ENCODE measurements at places on chromosomes 11 and 22. TPM values are rescaled to one million over a fixed set of nuclear protein-coding genes. Genes with fewer than 3 reads are reported as not detected.

GRCh38 chr11:12411806-12412727 lies 34.7 kb downstream of the PARVA start:
- ATAC-seq, result peak; percentile 63

GRCh38 chr11:75223954-75224643 lies 16.5 kb upstream of the TPBGL start:
- no peak for ATAC-seq

The CALCB gene
- total RNA-seq, result not detected

DNA sequence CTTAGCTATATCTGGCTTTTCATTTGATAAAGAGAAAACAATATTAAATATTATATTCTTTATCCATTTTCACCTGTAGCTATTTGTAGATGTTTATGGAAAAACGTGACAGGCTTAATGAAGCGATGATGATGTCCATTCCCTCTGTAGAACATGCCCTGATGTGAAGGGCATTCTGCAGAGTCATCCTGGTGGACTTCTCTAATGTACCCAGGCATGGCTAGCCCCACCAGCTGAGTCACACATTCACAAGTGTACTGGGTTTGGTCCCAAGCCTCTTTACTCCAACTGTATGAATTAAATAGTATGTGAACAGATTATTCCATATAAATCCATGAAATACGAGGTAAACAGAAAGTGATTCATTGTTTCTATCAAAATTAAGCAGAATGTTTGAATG lies 139.3 kb downstream of the CADM1 start:
- no peak for ATAC-seq

The ESAM gene
- total RNA-seq, result 8.5 TPM

GRCh38 chr22:49497266-49497665 lies 330.4 kb downstream of the BRD1 start:
- peak; percentile 53 for ATAC-seq

- no peak for ATAC-seq
Observed at GRCh38 chr11:108125096-108125495, 3.7 kb downstream of the ACAT1 start.

- ATAC-seq, result no peak
Observed at GRCh38 chr11:18191376-18191775, 18.7 kb downstream of the MRGPRX4 start.

The PYGM gene
- 0.44 TPM for total RNA-seq

- ATAC-seq, result peak; percentile 58
Observed at GRCh38 chr22:33337524-33337923, 279.3 kb upstream of the SYN3 start.

DNA sequence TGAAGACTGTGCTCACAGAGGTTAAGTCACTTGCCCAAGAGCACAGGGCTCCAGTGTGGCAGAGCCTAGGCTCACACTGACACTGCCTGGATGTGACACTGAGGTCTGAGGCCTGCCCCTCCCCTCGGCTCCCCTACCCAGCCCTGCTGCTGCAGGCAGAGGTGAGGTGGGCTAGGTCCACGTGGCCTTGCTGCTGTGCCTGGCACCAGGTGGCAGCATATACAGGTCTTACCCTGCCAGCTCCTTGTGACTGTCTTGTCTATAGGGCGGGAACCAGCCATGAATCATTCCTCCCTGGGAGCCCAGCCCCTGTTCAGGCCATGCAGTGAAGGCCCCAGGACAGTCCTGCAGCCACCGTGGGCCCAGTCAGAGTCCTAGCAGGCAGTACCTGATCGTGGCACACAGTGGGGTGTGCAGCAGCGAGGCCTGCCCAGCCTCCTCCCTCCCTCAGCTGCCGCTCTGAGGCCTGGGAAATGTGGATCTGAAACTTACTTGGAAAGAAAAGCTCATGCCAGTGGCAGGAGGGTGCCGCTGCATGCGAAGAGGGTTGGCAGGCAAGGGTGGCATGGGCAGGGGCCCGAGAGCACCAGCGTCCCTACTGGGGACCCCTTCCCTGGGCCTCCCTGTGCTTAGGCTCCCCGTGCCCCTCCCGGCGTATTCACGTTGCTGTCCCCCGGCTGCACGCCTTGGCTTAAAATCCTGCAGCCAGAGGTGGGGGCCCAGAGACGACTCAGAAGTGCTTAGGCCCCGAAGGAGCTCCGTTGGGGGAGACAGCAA lies 1.2 kb upstream of the CERK start:
- ATAC-seq, result peak; percentile 74

DNA sequence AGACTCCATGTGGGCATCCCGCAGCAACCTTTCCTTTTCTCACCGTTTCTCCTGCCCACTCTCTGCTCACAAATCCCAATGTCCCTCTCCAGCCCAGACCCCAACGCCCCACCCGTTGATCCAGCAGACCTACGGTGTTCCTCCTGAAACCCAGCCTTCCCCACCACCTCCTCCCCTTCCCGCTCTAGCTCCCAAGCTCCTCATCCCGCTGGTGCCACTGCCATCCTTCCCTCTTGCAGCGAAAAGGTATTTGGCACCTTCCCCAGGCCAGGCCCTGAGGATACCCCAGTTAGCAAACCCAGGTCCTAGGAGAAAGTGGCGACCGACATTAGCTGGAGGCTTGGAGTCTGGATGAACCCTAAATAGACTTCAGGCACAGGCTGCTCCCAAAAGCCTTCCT lies 84.0 kb upstream of the RTL6 start:
- no peak for ATAC-seq

- ATAC-seq, result peak; percentile 80
Observed at GRCh38 chr11:110907629-110908028, 195.4 kb upstream of the ARHGAP20 start.

- ATAC-seq, result no peak
Observed at GRCh38 chr11:32382339-32383049, 52.8 kb downstream of the WT1 start.

DNA sequence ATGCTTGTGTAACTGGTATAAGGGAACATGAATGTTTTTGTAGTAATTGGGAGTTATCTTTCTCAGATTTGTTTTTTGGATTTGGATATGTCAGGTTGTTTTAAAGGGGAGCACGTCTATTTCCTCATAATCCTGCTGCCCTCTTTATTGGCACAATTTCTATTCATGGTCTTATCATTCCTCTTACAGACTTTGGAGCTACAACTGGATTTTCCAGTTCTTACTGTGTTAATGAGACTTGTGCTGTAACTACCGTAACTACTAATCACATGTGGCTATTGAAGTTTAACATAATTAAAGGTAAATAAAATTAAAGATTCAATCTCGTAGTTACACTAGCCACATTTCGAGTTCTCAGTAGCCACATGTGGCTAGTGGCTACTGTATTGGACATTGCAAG lies 1.9 kb downstream of the FDX1 start:
- no peak for ATAC-seq

- no peak for ATAC-seq
Observed at GRCh38 chr11:124728134-124728533, 11.6 kb upstream of the NRGN start.

DNA sequence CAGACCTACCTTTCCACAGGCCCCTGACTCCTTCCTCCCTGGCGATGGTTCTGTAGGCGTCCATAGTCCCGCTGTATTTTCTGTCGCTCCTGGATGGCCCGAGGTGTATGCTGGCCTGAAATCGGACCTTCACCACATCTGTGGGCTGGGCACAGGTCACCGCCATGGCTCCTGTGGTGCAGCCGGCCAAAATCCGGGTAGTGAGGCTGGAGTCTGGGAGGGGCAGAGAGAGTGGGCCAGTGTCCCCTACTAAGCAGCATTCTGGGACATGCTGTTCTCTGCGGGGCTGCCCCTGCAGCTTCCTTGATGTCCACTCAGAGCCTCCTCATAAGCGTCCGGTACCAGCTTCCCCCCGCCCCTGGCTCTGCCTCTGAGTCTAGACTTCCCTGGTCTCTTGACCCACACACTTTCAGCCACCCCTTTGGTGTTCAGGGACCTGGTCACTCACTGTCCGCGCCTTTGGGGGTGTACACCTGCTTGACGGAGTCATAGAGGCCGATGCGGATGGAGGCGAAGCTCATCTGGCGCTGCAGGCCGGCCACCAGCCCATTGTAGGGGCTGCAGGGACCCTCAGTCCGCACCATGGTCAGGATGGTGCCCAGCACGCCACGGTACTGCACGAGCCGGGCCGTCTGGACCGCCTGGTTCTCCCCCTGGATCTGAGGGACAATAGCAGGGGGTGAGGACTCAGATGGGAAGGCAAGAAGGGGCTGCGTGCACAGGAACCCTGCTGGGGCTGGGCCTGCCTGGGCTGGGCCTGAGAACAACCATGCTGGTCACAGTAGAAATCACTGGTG lies 3.0 kb downstream of the UCP3 start:
- ATAC-seq, result no peak

- no peak for ATAC-seq
Observed at GRCh38 chr11:64697663-64698375, 25.2 kb downstream of the NRXN2 start.

DNA sequence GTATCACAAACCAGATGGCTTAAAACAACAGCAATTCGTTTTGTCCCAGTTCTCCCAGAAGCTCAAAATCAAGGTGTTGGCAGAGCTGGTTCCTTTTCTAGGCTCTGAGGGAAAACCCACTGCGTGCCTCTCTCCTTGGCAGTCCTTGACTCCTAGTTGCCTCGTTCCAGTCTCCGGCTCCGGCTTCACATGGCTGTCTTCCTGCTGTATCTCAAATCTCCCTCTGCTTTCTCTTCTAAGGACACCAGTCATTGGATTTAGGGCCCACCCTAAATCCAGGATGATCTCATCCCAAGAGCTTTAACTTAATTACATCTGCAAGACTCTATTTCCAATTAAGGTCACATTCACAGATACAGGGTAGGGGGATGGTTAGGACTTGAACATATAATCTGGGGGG lies 9.2 kb upstream of the NAA40 start:
- no peak for ATAC-seq

The C11orf91 gene
- total RNA-seq, result 1.1 TPM

- no peak for ATAC-seq
Observed at GRCh38 chr11:62491571-62492329, 54.9 kb downstream of the AHNAK start.

DNA sequence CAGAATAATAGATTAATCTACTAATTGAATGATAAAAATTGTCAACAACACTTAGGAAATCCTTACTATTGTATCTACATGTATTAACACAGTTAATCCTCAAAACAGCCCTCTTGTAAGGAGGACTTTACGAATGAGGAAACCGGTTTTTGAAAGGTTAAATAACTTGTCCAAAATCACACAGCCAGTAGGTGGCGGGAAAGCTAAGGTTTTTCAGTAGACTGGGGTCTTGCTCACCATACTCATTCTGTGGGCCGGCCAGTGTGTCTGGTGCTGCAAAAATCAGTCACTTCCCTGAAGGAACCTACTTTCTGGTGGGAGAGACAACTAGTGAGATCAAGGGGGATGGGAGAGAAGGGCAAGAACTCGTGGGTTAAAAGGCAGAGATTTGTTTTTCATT lies 3.8 kb downstream of the DCPS start:
- no peak for ATAC-seq

- ATAC-seq, result no peak
Observed at GRCh38 chr11:47411884-47412746, 3.7 kb downstream of the SLC39A13 start.

GRCh38 chr11:94788396-94788795 lies 20.2 kb downstream of the AMOTL1 start:
- ATAC-seq, result no peak

GRCh38 chr11:36431429-36432092 lies 78.5 kb downstream of the TRAF6 start:
- ATAC-seq, result peak; percentile 99

DNA sequence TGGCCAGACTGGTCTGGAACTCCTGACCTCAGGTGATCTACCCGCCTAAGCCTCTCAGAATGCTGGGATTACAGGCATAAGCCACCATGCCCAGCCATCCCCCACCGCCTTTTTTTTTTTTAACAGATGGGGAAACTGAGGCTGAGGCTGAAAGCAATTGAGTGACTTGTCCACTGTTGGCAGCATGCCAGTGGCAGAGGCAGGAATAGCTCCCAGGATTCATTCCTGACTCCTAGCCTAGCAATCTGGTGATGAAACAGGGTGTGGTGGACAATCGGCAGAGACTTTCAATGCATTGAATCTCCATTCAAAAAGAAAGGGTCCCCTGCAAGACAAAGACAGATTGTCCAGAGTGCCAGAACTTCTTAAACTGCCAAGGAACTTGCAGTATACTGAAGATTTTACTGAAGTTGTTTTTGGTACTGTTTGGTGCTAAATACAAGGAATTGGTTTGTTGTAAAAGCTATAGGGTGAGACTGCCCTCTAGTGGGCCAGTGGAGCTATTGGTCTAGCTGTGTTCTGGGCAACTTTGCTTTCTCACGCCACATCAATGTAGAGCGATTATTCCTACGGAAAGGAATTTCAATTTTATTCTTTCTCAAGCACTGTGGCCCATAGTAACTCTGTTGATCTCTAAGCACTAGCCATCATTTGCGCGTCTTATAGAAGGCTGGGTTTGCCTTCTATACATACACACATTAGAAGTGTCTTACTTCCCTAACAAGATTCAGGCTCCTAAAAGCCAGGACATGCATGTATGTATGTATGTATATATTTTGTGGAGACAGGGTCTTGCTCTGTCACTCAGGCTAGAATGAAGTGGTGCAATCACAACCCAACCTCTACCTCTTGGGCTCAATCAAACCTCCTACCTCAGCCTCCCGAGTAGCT lies 21.0 kb downstream of the C22orf31 start:
- ATAC-seq, result peak; percentile 79

GRCh38 chr22:33242078-33242477 lies 183.9 kb upstream of the SYN3 start:
- no peak for ATAC-seq

The KREMEN1 gene
- total RNA-seq, result 72.9 TPM

The P2RY6 gene
- total RNA-seq, result 1.0 TPM

DNA sequence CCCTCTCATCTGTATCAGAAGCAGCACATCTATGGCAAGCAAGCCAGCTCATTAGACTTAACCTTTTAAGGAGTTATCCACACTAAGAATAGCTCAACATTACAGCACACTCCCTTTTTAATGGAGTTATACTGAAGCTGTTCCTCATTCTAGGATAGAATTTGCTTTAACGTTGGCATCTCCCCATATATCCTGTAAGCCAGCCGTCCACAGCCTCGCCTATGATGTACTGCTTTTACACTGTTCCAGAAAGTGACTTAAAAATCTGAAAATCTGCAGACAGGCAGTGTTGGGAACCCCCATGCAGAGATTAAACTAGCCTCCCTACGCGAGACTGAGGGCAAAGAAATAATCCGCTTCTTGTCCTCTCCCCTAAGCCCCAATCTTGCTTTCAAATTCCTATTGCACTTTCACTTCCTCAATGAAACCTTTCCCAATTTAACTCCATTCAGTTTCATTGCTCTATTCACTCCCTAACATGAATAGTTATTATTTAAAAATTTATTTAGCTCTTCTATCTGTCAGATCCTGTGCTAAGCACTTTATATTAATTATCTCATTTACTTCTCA lies 225.0 kb downstream of the BLID start:
- ATAC-seq, result no peak

- ATAC-seq, result no peak
Observed at GRCh38 chr22:22865311-22866072, 22.1 kb upstream of the IGLL5 start.

DNA sequence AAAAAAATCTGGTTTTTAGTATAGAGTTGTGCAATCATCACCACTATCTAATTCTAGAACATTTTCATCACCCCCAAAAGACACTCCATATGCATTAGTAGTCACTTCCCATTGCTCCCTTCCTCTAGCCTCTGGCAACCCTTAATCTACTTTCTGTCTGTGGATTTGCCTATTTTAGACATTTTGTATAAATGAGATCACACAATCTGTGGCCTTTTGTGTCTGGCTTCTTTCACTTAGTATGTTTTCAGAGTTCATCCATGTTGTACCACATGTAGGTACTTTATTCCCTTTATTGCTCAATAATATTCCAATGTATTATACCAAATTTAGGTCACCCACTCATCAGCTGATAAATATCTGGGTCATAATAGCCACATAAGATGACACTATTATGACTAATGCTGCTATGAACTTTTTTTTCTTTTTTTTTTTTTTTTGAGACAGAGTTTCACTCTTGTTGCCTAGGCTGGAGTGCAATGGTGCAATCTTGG lies 67.5 kb upstream of the SCUBE2 start:
- ATAC-seq, result peak; percentile 38

Measured in esophagus mucosa (tissue), 1 donor.